Activated CD8-positive, alpha-beta T cell treated with anti-CD3 and anti-CD28 coated beads for 36 hours (primary cell): ENCODE measurements at places on chromosomes 12 and 14.

DNA sequence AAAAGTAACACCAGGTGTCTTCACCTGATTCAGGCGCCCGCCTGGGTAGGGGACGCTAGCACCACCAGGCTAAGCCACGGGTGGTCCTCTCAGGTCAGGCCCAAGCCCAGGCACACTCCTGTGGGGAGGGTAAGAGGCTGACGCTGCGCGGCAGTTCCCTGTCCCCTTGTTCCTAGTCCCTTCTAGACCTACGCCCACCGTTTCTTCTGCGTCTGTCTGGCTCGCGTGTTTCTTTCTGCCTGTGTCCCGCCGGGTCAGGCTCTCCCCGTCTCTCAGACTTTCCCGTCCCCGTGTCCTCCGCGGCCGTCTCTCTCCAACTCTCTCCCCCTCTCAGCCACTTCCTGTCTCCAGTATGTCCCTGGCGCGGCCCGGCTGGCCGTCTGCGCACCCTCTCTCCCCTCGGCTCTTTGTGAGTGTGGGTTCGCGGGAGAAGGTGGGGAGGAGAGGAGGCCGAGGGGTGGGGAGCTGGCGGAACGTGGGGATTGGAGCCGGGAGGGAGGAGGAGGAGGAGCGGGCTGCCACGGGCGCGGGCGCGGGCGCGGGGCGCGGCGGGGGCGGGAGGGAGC, 3.1 kb upstream of the TNS2 start:
- peak; percentile 61 for DNase-seq

GRCh38 chr12:88111074-88111652, 30.7 kb downstream of the CEP290 start:
- DNase-seq, result no peak

GRCh38 chr14:32561520-32561919, 232.4 kb downstream of the AKAP6 start:
- DNase-seq, result no peak

DNA sequence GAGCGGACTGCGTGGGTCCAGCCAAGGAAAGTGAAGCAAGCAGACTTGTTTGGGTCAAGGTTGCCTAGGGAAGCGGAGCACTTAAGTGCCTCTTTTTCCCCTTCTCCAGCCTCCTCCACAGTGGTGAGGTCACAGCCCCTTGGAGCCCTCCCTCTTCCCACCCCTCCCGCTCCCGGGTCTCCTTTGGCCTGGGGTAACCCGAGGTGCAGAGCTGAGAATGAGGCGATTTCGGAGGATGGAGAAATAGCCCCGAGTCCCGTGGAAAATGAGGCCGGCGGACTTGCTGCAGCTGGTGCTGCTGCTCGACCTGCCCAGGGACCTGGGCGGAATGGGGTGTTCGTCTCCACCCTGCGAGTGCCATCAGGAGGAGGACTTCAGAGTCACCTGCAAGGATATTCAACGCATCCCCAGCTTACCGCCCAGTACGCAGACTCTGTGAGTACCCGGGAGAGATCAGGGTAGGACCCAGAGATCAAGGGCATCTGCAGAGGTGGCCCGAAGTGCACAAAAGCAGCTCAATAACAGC, at the start of gene TSHR:
TSHR (plus strand) TSS at position 206 of the 526 bp plus-strand sequence; CDS start at position 266, 60 bp downstream.
- no peak for DNase-seq

- no peak for DNase-seq
Observed at GRCh38 chr14:94031161-94031882, 5.2 kb downstream of the OTUB2 start.

GRCh38 chr14:68145539-68145938, 326.0 kb downstream of the RAD51B start:
- DNase-seq, result no peak

DNA sequence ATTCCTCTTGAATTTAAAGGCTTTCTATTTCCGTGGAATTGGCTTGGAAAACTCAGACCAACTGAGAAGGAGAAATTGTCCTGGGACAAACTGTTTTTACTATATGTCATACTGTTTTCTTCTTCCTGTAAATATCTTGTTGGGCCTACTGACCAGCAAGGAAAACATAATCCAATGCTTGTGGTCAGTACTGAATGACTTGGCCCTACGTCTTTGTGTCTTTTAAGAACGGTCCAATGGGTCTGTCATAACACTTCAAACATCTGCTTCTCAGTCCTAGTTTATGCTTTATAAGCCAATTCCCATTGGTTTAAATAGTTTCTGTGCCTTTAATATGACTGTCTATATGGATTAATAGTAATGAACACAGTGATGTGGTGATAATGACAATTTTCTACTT, 248.5 kb upstream of the DDHD1 start:
- no peak for DNase-seq

- DNase-seq, result peak; percentile 32
Observed at GRCh38 chr12:45685680-45686079, 43.8 kb upstream of the ARID2 start.

DNA sequence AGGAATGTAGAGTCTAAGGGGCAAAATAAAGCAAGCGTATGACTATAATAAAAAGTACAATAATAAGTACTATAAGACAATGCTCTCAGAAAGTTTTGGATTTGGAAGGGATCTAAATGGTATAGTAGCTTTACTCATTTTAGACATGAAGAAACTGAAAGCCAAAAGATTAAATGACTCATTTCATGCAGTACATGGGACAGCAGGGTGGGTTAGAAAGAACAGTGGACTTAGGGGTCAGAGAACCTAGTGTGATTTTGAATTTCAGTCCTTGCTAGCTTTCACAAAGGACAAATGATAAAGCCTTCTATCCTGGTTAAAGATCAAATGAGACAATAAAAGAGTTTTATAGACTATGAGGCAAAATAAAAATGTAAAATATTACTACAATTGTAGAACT, 6.8 kb upstream of the LEMD3 start:
- no peak for DNase-seq

DNA sequence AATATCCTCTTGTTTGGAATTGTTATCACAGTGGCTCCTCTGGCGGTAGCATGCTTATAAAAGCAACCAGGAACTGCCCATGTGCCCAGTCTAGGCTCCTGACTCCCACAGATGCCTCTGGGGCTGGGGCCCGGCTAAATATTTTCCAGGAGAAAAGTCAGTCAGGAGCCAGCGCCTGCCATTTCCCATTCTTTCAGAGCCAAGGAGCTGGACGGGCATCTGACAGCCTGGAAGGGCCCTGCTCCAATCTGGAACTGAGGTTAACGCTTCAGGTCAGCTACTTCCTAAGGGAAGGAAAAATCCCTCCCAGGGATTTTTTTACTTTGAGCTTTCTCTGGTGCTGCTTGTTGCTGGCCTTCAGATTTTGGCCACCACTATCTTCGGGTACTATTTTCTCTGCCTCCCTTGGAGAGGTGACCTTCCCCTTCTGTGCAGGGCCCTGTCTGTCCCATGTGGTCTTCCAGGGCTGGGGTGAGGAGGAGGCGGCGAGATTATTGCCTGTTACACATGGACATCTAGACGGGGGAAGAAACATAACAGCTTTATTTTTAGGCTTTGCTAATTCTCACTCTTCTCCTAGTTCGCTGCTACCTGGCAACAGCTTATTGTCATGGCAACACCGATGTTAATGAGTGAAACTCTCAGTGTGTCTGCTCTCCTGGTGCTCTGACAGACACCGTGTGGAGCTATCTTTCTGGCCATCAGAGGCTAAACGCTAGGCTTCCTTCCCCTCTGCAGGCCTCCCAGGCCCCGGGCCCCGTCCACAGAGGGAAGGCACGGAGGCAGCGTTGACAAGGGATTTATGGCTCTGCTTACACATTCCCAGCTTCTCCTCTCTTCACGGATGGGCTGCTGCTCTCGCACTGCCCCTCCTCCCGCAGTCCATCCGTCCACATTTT, 160.4 kb downstream of the CACNA1C start:
- no peak for DNase-seq
